CD4-positive, alpha-beta T cell (primary cell): ENCODE measurements at places on chromosomes 13 and 19.
A peak's percentile ranks its signal among the peaks of the same experiment; 100 is the strongest.

DNA sequence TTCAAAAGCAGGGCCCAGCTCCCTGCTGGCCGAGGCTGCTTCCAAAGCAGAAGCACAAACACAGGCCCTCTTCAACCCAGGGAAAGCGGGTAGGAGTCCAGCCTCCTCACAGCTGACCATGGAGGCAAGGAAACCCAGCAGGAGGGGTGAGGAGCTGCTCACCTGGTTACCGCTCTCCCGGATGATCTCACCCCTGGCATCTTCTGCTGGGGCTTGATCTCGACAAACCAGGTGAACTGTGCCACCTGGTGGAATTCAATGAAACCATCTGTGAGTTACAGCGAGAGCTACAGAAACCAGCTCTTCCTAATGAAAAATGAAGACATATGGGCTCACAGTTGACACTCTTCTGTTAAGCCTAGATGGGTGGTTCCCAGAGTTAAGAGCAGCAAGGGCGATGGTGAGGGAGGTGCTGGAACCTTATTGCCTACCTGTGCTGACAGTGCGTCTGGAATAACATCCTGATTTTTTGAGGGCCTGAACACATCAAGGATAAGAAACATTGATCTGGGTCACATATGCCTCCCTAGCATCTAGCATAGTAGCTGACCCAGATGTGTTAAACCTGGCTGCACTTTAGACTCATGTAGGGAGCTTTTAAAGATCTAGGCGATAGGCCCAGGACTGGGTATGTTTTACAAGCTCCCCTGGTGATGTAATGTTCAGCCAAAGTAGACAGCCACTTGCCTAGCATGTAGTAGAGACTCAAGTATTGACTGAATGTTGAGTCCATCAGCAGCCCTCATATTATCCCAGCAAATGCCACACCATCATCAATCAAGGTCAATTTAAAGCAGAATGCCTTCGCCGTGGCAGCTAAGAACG is 6.1 kb downstream of the DHRS12 start:
- peak; percentile 87 for DNase-seq

GRCh38 chr13:112183532-112184090 is 116.7 kb downstream of the SOX1 start:
- DNase-seq, result no peak

GRCh38 chr19:34336781-34337271 is 28.2 kb upstream of the GPI start:
- peak; percentile 39 for DNase-seq

DNA sequence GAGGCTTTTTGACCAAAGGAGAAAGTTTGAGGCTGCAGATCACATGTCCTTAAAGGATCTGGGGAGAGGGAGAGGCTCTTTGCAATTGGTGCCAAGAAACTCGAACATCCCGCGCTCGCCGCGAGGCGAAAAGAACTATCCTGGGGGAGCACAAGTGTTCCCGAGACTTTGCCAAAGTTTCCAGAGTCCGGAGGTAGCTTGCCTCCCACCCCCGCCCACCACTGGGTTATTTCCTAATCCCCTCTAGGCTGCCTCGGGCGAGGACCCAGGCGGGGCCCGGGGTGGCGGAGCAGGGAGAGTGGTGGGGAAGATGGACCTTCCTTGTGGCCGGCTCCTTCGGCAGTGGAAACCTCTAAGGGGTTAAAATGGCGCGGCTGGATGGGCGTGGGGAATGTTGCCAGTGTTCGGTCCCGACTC is 114.5 kb downstream of the KCNRG start:
- DNase-seq, result no peak

GRCh38 chr13:21557995-21558394 is 46.0 kb downstream of the MICU2 start:
- DNase-seq, result no peak

- no peak for DNase-seq
These were observed 9.4 kb upstream of the SBK3 start for GRCh38 chr19:55554741-55555152.

DNA sequence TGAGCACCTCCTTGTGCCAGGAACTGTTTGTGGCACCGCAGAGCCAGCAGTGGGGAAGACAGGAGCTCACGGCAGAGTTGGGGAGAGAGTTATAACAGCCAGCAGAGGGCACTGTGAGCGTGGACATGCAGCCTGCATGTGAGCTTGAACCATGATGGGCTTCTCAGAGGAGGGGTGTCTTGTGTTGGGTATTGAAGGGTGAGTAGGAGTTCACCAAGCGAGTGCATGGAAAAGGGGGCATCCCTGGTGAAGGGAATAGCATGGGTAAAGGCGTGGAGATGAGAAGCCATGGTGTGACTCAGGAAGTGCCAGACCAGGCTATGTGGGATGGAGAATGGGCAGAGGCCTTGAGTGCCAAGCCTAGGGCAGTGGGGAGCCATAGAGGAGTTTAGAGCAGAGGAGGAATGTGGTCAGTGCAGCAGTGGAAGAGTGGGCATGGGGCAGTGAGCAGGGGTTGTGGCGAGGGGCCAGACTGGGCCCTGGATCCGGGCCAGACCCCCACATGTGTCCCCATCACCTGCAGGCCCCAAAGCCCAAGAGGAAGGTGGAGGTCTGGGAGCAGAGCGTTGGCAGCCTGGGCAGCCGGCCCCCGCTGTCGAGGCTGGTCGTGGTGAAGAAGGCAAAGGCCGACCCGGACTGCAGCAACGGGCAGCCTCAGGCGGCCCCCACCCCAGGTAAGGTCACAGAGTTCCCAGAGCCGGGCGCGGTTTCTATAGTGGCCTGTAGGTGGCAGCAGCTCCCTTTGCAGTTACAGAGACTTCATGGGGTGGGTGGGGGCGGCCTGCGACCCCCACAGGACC is 11.8 kb upstream of the SHD start:
- peak; percentile 53 for DNase-seq

DNA sequence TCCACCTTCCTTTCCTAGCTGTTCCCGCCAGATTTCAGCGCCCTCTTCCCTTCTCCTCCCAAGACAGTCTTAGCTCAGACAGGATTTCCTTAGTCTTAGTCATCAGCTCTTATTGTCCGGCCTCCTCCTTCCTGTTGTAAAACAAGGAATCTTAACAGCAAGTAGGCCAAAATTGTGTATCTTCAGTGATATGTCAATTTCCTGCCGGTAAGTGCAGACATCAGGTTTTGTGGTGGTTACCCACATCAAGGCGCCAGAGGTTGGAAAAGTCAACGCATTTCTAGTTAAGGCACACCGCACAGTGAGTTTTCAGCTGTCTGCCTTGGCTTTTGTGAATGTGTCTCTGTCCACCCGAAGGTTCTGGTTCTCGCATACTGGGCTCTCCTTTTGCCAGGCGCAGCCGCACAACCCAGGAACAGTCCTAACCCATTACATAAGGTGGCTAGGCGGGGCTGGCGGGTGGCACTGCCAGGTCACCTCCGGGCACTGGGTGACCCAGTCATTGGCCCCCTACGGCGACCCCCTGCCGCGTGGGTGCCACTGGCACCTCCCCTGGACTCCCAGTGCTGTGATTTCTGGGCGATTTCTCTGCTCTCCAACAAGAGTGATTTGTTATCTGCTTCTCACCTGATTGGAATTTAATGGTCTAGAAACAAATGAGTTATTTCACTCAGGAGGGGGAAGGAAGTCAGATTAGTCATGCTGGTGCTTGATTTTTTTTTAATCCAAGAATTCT is 12.9 kb downstream of the COL4A2 start:
- DNase-seq, result no peak

DNA sequence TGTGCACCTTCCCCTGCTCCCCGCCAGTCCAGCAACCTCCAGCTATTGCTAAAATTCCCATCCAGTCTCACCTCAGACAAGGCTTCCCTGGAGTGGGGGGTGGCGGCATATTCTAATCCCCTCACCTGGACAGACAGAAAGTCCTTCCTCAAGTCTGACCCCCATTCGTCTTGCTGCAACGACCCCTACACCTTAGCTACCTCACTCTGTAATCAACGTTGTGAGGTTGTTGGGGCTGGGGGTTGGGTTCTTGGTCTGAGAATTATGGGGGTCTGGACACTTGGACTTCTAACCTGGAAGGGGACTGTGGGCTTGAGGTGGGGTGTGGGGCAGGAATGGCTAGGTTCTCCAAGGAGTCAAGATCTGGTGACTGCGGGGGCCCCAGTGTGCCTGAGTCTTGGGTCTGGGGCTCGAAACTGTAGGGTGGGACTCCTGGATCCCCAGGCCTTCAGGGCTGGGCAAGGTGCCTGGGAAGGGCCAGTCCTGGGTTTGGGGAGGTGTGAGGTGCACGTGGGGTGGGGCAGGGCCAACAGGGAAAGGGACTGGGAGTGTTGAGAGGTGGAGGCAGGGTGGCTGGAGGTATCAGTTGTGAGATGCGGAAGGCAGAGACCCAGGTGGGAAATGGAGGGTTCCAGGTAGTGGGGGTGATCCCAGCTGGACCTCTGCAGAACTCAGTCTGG is 1.3 kb downstream of the FOXA3 start:
- no peak for DNase-seq

- no peak for DNase-seq
These were observed 238 bp downstream of the ZNF260 start for GRCh38 chr19:36527873-36528193.

GRCh38 chr19:18408053-18408476 is 10.6 kb upstream of the LRRC25 start:
- peak; percentile 43 for DNase-seq

DNA sequence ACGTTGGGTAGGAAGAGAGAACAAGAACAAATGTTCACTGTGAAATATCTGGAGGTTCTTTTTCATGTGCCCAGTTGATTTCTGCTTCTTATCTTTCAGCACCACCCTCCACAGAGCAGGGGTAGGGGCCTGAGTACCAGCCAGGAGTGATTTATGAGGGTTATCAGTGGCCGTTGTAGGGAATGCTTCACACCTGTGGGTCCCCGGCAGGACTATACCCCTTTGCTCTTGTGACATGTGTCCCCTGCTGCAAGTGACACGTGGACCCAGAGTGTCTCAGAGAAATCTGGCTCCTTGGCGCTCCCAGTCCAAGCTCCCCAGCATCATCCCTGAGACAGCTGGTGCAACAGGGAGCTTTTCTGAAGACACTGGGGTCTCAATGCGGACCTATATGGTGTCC is 29.7 kb downstream of the SIAH3 start:
- DNase-seq, result no peak

- no peak for DNase-seq
These were observed 33.4 kb upstream of the KLF5 start for GRCh38 chr13:73025217-73026012.

DNA sequence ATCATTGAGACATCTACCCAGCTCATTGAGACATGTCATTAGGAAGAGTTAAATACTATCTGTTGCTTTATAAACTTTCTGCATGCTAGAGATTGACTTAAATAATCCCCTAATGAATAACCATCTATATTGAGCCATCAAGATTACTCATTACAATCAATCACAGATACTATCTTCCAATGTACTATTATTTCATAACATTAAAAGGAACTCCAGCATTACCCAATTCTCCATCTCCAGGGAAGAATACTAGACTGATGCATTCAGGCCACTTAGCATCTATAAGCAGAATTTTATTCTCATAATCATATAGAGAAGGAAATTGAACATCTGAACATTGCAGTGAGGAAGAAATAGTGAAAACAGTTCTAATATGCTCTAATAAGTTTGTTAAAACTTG is 8.0 kb downstream of the EPSTI1 start:
- no peak for DNase-seq

- no peak for DNase-seq
These were observed 5.8 kb downstream of the PARP4 start for GRCh38 chr13:24506698-24507335.

DNA sequence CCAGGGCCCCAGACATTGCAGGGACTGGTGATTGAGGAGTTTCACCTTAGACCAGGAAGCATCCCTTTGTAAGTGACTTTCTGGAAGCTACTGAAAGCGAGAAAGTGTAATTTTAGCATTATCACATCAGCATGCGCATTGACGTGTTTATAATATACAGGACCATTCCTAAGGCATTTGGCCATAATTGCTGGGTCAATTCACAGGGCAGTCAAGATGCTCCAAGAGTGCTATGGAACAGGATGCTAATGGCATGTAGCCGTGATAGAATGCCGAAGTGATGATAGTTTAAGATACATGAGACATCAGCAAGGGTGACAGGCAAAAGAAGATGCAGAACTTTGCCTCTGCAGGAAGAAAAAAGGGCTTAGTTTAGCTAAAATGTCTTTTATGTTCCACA is 347.6 kb upstream of the NBEA start:
- DNase-seq, result no peak

DNA sequence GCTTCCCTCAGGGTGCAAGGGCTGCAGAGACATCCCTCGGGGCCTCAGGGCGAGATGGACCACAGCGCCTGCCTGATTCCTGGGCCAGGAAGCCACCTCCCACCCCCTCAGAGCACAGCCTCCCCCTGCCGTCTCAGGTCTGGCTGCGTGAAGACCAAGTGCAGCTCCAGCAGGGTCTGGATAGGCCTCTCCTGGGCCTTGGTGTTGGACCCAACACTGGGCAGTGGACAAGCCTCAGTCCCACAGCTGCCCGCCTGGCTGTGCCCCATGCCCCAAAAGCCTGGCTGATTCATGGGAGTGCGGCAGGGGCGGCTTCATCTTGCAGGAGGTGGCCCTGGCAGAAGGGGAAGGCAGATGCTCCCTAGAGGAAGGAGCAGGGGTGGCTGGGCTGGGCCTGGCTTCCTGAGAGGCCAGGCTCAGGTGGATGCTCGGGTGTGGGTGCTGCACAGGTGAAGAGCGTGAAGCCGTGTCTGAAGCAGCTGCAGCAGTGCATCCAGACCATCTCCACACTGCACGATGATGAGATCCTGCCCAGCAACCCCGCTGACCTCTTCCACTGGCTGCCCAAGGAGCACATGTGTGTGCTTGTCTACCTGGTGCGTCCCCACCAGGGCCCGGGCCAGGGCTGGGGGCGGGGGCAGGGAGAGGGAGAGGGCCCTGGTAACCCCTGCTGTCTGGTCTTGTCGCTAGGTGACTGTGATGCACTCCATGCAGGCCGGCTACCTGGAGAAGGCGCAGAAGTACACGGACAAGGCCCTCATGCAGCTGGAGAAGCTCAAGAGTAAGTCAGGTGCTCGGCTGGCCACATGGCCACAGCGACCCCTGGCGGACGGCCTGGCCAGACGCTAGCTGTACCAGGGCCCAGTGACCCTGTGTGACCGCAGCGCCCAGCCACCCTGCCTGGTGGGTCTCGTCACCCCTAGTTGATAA is 21.7 kb downstream of the MAU2 start:
- DNase-seq, result no peak
